Hematopoietic multipotent progenitor cell treated with erythropoietin and hydrocortisone succinate and interleukin-3 and kit ligand, for 17 days (in vitro differentiated cells): ENCODE measurements at places on chromosomes 3 and 15.

- no peak for DNase-seq
Measured at GRCh38 chr3:150146991-150147761, 176.5 kb upstream of the PFN2 start.

DNA sequence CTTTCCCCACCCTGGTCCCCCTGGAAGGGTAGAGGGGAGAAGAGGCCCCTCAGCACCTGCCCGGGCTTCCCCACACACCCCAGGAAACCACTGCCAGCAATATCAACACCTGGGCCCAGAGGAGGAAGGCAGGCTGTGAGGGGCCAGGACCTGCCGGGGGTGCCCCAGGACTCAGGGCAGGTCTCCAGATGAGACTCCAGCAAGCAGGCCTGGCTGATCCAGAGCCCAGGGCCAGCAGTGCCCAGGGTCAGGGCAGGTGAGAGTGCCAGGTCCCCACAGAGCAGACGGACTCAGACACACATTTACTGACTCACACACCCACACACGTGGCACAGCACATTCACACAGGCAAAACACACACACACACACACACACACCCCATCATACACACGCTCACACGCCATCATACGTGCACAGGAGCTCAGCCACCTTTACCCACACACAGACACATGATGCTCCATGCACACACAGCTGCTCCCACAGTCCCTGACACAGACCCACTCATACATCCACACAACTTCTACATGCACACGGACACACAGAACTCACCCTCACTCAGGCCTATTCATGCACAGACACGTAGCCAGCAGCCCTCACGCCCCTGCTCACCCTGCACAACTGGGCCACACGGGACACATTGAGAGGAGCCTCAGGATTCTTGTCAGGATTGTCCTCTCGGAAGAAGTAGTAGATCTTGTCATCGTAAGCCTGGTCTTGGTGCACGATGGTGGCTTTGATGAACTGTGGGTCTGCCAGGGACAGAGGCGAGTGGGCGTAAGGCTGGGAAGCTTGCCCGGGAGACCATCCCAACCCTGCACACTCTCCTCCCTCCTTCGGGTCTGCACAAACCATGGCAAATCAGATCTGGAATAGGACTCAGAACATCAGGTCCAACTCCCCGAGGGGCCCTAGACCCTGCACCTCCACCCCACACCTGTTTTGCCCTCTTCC, 17.5 kb downstream of the SEMA7A start:
- DNase-seq: no peak

DNA sequence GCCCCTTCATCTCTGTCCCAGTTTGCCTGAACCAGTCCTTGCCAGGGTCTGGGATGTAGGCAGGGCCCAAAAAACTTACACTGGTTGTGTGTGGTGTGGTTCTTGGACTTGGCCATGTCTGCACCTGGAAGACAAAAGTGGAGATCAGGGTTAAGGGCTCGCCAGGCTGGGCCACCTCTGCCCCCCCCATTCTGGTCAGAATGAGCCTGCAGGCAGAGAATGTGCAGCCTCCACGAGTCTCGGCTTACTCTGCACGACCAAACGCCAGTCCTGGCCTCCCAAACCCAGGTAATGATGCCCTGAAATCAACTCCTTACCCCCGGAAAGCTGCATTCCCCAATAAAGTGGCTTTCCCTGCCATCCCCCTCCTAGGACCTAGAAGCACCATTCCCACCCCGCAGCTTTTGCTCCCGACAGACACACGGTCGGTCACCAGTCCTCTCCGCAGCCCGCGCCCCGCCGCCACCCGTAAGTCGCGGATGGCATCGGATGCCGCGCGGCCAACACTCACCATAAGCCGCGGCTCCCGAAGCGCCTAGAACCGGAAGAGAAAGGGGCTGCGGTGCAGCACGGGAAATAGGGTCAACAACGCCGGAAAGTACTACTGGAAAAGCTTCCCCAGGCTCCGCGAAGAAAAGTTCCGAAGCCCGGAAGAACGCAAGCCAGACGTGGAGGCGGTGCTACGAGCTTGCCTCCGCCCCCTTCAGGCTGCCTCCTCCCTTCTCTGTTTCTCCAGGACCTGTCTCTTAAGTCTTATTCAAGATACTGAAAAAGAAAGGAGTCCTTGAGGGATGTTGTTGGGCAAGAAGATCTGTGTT, at the start of gene RPL29:
Gene RPL29 (minus strand): TSS at position 550 of the 818 bp plus-strand sequence. CDS start 434 bp downstream, at position 116.
- DNase-seq: peak; percentile 90

DNA sequence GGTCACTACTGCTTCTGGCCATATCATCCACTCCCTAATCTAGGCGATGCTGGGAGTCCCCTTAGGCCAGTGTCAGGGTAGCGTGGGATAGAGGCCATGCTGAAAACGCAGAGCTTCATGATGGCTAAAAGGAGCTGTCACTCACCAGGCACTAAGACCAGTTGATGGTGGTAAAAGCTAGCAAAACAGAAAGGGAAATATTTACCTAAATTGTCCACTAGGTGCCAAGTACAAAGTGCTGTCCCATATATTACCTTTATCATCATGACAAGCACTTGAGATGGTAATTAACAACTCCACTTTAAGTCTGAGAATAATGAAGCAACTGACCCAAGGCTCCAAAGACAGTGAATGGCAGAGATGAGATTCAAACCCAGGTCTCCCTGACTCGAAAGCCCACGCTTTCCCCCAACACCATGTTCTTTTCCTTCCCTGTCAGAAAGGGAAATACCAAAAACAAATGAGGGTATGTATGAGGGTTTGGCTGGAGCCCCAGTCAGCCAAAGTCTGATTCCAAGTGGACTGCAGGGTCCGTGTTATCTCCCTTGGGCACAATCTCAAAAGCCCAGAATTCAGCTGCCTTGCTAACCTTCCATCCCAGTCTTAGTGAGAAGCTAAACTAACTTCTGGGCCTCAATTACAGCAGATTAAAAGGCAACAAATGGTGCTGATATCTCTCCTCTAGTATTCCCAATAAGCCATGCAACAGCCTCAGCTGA, 84.7 kb downstream of the RBPMS2 start:
- no peak for DNase-seq

GRCh38 chr15:99963096-99963825, 230.0 kb upstream of the LYSMD4 start:
- no peak for DNase-seq

DNA sequence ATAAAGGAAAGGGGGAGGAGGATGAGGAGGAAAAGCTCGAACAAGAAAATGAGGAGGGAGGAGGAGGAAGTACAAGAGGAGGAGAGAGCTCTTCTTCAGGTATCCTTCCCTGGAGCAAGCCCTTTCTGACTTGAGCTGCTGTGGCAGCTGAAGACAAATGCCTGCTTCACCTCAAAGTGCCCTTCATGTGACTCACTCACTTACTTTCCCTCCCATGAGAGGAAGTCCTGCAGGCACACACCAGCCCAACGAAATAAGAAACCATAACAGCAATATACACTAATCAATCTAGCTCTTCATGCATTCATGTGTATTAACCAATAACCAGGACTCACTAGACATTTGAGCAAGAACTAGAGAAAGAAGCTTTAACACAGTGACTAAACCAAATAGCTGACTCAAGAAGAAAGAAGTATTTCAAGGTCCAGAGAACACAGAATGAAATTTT, 251.9 kb downstream of the IGSF11 start:
- no peak for DNase-seq

DNA sequence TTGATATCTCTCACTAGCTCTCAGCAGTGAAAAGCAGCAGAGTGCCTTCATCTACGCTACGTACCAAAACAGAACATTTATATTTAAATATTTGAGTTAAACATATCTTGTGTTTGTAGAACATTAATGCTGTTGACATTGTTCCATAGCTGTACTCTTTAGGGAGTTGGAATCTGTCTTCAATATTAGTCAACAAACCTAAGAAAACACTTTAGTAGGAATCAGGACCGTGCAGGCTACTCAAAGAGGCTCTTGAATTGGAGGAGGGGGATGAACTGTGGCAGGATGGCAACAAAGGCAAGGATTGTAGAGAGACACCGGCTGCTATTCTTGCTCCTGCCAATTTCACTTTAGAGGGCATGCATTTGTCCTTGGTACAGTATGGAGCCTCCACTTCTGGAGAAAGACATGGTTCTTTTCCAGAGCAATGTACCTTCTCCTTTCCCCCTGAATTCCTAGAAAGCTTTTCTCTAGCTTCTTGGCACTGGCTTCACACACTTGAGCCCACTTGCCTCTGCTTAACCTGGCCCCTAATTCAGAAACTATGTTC, 265.9 kb downstream of the CD47 start:
- DNase-seq: no peak

- DNase-seq: no peak
Measured at GRCh38 chr3:58082047-58082446, 73.8 kb downstream of the FLNB start.

DNA sequence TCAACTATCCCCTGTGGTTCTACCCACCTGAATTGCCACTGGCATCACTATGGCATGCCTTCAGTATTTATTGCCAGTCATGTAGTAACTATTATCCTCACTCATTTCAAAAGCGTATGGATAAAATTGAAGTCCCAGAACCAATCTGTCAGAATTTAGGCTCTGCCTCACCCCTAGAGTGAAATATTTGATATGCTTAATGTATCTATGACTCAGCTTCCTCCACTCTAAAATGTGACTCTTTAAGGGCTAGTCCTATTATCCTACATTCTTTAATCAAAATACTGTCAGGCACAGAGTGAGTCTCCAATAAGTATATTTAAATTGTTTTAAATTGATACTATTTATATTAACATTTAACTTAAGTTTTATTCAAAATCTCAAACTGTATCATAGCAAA, 27.6 kb downstream of the ARPP21 start:
- DNase-seq: no peak

DNA sequence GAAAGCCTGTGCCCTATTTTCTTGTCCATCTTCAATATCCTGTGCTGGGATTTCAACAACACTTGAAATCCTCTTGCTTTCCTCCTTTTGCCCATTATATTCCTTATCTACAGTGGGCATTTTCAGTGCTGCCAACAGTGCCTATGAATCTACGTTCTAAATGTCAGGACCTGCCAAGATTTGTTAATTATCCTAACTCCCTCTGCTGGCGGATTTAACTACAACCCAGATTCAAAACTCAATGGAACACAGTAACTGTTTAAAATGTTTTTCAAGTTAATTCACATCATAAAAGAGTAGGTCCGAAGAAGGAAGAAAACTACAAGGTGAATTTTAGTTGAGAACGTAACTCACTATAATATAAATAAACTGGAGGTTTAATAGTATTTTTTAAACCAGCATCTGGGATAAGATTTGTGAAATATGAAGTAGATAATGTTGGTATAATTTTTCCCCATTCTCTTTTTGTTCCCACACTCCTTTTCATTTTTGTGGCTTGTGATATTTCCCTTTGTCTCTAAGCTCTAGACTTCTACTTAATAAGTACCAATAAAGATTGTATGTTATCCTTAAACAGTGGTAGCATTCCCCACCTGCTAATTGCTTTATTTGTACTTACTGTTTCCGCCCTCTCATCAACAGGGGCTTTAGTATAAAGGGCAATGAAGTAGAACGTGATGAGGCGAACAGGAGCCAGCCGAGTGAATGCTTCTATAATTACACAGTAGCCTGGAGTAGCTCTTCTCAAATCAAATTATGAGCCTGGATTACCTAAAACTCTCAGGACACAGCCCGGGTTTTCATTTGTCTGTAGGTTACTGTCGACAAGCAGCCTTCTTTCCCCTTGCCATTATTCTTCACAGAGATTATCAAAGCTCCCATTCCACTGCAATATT, 302.5 kb upstream of the ATP11B start:
- no peak for DNase-seq

GRCh38 chr15:51444807-51445206, 103.4 kb downstream of the GLDN start:
- DNase-seq: no peak

DNA sequence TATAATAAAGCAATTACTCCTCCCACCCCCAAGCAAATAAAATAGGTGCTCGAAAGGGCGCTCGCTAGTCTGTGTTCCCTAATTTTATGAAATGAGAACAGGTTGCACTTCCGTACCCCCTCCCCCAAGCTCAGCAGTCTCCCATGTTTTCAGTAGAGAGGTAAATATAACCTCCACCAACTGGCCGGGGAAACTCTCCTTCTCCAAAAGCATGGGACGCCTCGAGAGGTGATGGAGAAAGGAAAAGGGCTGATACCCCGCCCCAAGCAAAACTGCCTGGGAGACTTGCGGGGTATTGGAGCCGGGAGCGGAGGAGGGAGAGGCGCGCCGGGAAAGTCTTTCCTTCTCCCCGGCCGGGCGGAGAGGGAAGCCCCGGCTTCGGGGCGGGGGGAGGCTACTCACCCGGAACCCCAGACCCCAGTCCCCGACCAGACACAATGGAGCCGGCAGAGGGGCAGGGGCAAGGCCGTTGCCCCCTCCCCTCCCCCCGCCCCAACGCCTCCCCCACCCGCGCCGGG, 605 bp downstream of the DCUN1D1 start:
- DNase-seq: peak; percentile 70

DNA sequence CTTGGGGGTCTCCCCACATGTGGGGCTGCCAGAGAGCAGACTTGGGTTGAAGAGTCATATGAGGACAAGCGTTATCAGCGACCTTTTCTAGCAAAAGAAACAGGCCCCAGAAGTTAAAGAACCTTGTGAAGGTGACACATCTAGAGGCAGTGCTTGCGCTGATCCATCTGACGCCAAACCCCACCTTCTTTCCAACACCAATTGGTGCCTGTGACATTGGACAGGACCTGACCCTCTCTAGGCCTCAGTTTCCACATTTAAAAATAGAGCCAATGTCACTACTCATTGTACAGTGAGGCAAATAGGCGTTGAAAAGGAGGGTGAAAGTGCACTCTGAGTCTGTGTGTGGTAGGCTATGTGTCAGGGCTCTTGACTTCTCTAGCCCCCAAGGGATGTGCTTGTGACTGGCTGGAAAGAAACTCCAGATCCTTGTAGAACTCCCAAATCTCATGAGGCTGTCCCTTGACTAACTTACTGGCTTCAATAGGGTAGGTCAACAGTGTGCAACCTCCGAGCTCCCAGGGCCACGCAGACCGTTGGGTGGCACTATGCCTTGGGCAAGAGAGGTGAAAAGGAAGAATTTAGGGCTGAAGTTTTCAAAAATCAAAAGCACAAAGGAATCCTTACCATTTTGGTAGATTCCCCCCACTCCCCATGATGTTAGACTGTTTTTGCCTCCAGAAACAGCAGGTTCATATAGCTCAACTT, 666 bp upstream of the FAM219B start:
- no peak for DNase-seq

GRCh38 chr3:121243208-121243607, 302.6 kb downstream of the POLQ start:
- DNase-seq: no peak
